ENCODE measurements at places on chromosomes 1 and 21.

DNA sequence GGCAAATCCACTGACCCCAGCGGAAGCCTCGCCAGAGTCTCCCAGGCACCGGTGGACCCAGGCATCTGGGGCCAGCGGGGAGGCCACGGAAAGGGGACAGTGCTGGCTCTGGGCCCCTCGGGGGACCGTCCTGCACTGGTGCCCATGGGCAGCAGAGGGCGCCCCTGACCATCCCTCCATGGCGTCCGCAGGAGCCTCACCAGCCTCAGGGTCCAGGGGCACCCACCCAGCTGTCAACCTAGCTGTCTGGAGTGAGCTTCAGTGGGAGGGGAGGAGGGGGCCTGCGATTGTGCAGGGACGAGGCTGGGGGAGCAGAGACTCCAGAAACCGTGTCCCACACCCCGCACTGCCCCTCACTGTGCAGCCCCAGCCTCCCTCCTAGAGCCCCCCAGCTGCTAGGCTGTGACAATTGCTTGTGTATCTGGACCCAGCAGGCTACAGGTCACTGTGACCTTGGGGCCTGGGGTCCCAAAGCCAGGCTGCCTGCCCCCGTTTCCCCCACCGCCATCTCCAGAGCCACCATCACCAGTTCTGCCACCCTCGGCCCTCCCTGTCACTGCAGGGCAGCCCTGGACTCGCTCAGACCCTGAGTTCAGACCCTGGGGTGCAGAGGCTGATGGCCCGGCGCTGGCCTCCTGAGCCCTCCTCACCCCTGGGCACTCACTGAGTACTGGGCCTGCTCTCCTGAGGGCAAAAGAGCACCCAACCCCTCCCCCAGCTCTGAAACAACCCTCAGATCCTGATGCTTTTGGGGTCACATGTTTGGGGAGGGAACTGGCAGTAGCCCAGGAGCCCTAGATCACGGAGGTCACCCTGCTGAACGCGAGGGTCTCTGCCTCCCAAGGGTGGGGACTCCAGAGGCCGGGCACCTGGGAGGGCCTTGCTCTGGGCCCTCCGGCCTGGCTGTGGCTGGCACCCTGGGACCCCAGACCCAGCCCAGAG is 10.6 kb upstream of the COL6A1 start:
- DNase-seq, result no peak

- DNase-seq, result no peak
Measured at GRCh38 chr1:184919892-184920291, 54.4 kb downstream of the NIBAN1 start.

GRCh38 chr1:59105548-59106507 is 191.1 kb upstream of the FGGY start:
- DNase-seq, result no peak

DNA sequence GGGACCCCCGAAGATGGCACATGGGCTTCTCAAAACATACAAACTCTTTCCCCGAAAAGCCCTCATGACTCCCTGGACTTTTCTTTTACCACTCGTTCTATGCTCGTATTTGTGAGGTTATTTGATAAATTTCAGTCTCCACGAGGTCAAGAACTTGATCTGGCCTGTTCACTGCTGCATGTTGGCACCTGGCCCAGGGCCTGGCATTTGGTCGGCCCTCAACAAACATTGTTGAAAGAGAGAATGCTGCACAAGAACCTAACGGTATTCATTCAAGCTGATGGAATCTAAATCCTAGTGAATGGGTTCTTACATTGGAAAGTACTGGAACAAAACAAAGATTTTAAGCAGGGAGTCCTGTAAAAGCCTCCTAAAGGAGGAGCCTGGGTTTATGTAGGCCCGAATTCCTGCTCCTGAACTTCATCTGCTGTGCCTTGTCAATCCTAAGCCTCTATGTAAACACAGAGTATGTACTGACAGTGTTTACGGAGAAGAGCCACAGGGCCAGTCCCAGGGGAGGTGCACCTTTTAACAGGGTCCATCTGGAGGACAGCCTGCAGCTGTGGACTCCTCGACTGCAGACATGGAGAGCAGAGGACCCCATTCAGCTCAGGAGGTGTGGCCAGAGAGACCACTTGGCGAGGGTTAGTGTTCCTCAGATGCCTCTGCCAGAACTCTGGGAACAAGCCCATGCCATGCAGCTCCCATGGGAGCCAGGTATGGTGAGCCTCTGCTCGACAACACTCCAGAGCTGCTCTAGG is 46.9 kb downstream of the L1TD1 start:
- no peak for DNase-seq

DNA sequence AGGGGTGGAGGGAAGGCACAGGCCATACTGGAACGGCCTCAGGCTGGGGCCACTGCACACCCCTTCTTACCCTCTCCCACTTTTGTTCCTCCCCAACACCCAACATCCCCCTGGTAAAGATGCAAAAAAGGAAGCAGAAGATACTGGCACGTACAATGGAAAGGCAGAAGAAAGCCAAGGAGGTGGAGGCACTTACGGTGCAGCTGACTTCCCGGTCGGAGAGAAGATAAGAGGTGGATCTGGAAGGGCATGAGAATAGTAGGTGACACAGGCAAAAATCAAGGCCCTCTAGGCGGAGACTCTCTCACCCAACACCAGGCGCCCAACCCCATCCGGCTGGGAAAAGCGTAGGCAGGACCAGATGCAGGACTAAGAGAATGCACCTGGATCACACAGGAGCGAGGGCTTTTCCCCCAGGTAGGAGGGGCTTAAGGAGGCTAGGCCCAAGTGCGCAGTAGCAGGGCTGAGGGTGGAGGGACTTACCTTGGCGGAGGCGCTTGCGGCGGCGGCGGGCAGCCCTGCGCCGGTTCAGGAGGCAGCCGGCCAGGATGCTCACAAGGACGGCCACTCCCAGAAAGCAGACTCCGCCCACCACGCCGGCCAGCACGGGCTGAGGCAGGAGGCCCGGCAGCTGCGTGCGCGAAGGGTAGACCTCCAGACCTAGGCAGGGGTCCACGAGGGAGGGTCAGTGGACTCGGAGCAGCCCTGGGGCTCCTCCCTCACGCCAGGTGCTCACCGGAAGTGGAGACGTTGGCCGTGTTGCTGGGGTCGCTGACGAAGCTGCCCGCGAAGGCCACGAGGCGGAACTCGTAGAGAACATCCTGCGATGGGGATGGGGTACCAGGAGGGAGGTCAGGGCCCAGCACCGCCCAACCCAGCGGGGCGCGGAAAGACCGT is 4.1 kb upstream of the TAGLN2 start:
- no peak for DNase-seq

- DNase-seq, result no peak
Measured at GRCh38 chr1:181133969-181134418, 45.5 kb downstream of the IER5 start.

DNA sequence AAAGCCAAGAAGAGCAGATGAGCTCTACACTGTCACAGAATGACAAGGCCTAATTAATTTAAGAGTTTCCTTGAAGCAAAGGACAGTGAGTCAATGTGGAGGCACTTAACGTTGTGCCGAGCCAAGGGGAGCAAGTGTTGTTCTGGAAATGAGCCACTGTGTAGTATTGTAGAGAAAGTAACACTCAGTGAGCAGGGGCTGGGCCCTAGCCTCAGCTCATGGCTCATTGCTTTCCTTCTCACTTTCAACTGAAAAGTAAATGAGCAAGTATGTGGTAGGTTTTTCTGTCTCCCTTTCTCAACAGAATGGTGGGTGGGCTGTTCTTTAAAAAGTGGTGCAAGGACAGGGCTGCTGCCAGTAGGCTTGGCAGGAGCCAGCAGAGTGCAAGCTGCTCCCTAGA is 11.8 kb upstream of the KIAA0040 start:
- no peak for DNase-seq

DNA sequence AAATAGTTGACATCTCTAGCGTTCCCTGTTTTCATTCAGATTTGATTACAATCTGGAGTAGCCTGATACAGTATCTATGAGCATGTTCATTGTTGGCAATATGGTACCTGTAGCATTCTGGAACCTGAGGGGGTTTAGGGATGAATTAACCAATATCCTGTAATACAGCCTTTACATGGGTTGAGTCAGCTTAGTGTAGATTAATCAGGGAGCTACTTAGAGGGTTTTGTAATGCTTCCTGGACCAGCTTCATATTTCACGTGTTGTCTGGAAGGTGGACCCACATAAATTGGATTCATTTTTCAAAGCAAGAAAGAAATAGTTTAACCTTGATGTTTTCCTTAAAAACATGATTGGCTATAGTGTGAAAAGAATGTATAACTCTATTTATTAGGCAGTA is 3.6 kb downstream of the OTUD3 start:
- no peak for DNase-seq

- no peak for DNase-seq
Measured at GRCh38 chr1:173444757-173445156, 32.4 kb upstream of the PRDX6 start.

DNA sequence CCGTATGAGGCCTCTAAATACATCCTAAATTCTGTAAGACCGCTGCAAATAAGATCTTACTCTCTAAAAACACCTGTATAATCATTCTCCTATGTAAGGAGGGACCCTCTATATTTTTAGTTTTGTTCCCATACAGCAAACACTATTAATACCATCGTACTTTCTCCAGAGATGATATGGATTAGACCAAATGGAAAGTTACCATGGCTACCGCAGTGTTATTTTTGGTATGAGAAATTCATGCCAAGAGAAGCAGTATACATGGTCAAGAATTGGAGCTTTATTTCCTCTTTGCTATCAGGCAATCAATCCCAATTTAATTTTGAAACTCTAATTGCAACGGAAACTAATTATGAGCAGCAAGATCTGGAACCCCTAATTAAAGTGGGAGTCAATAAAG is 70.0 kb downstream of the BCAR3 start:
- no peak for DNase-seq

DNA sequence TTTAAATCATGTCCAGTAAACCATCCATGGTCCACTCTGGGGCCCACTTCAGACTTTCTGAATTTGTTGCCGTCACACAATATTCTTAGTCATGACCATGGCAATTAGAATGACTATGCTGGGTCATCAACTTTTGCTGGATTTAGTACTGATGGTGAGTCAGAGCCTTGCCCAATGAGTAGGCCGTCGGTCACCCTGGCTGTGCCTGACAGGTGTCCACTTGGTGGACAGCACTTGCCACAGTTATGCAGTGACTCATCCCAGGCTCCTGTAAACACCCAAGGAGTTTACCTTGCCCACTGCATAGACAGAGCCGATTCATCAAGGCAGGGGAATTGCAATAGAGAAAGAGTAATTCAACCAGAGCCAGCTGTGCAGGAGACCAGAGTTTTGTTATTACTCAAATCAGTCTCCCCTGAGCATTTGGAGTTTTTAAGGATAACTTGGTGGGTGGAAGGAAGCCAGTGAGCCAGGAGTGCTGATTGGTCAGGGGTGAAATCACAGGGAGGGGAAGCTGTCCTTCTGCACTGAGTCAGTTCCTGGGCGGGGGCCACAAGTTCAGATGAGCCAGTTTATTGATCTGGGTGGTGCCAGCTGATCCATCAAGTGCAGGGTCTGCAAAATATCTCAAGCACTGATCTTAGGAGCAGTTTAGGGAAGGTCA is 333.8 kb downstream of the PTPRU start:
- DNase-seq, result no peak

- no peak for DNase-seq
Measured at GRCh38 chr1:6996371-6996770, 211.1 kb downstream of the CAMTA1 start.

DNA sequence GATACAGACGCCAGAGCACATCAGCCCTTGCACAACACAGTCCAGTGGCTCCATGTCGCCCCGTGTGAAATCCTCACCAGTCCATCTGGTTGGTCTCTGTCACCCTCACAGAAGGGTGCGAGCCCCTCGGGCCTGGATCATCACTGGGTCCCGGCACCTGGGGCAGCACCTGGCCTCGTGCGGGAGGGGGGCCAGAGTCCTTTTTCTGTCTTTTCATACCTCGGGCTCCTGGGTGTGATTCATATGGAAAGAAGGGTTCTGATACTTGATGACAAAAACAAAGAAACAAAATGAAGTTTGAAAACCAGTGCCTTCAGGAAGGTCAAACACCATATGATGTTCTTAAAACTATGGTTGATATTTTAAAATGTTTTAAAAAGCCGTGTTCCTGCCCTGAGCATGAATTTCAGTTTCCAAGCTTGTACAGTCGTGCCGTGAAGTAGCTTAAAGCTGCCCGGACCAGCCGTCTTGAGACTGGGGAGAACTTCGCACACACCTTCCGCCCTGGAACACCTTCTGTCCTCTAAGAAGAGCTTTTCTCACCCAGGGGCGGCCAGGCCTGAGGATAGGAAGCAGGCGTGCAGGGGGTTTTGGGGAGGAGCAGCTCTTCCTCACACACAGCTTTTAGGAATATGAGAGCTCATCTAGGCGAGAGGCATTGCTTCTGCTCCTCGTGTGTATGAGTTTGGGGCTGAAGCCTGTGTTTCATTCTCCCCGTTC is 35.2 kb downstream of the SLC37A1 start:
- DNase-seq, result no peak

DNA sequence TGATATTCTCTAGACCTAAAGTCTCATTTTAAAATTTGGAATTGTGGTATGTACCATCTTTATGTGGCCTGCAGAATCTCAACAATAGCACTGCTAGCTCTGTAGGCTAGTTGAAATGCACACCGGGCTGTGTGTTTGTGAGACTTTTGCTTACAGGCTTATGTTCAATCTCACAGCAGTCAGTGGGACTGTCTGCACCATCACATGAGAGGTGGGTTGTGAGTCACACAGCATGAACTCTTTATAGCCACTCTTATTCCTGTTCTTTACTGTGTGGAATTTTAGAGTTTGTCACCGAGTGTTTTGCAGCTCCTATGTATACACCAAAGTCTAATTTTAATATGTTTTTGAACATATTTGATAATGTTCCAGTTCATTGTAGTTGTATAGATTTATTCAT is 74.6 kb downstream of the RASAL2 start:
- no peak for DNase-seq

- DNase-seq, result no peak
Measured at GRCh38 chr1:8457760-8458381, 140.0 kb downstream of the SLC45A1 start.

- DNase-seq, result no peak
Measured at GRCh38 chr1:56627636-56628039, 17.5 kb upstream of the PRKAA2 start.

GRCh38 chr1:199756066-199756465 is 271.4 kb upstream of the NR5A2 start:
- no peak for DNase-seq

- DNase-seq, result no peak
Measured at GRCh38 chr1:89890085-89890752, 69.4 kb downstream of the LRRC8D start.

DNA sequence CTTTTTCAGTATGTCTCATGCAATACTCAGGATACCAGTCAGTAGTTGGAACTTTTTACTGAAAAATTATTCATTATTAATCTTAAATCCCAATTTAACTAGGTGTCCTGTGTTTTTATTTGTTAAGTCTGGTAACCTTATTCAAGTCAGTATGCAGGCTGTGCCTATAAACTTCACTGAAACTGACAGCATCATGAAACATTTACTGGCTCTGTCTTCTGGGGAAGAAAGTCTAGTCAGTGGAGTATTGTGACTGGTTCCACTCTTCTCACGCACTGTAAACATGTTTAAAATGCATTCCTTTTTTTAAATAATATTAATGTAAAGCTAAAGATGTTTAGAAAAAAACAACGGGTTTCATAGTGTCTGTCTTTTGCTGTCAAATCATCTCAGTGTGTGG is 739.7 kb downstream of the LTN1 start:
- no peak for DNase-seq

Measured in NCI-H2081 treated with DMSO at 0.1 percent for 48 hours (cell line).